NCI-H1105 (cell line): ENCODE measurements at places on chromosomes 12 and 14.

GRCh38 chr12:30785630-30786029, 30.9 kb upstream of the CAPRIN2 start:
- DNase-seq = no peak

- no peak for DNase-seq
Measured at GRCh38 chr12:41629611-41630010, 441.5 kb downstream of the PDZRN4 start.

DNA sequence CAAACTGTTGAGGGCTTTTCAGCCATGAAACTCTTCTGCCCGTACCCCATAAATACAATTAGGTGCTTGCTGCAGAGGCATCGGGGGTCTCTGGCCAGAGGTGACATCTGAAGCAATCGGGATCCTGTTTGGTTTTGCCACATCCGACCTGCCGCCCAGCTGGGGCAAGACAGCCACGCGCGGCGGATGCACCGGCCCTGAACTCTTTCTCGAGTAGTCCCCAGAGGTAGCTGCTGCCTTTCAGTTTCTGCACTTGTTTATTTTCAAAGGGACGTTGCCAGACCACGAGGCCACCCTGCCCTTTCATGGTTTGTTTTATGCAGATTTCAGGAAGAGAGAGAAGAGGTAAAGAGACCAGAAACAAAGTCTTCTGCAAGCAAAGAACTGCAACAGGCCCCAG, 10.6 kb upstream of the MLXIP start:
- DNase-seq = no peak

- DNase-seq = peak; percentile 72
Measured at GRCh38 chr12:76037130-76038103, 5.8 kb upstream of the PHLDA1 start.

- no peak for DNase-seq
Measured at GRCh38 chr14:56044196-56044595, 74.0 kb upstream of the PELI2 start.

DNA sequence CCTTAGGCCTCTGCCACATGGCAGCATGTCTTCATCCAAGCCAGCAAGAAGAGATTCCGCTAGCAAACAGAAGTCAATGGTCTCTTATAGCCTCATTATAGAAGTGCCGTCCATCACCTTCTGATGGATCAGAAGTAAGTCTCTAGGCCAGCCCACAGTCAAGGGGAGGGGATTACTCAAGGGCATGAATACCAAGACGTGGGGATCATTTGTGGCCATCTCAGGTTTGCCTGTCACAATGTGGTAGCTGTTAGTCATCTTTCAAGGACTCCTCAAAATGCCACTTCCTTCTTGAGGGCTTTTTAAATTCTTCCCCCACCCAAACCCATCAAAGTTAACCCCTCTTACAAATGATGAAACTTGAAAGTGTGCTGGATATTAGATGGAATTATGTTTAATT, 8.1 kb upstream of the ADCY6 start:
- no peak for DNase-seq

GRCh38 chr12:44428825-44429224, 447.3 kb downstream of the NELL2 start:
- no peak for DNase-seq

DNA sequence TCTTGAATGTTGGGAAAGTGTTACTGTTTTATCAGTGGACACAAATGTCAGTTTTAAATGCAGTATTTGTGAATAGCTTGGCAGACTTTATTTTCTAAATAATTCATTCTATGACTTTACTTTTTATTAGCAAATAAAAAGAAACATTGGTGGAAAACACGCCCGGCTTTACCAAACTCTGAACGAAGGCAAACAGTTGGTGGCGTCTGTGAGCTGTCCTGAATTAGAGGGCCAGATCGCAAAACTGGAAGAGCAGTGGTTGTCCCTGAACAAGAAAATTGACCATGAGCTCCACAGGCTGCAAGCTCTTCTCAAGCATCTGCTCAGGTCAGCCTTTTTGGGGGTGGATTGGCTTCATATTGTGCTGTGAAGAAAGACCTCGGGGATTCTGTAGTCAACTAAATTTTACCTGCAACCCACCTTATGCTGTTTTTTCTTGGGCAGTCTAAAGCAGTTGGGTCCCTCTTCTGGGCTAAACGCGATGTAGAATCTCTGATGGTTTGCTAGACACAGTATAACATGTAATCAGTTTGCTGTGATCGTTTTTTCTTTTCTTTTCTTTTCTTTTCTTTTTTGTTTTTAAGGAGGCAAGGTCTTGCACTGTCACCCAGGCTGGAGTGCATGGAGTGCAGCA, 156.4 kb downstream of the ESR2 start:
- DNase-seq = no peak

DNA sequence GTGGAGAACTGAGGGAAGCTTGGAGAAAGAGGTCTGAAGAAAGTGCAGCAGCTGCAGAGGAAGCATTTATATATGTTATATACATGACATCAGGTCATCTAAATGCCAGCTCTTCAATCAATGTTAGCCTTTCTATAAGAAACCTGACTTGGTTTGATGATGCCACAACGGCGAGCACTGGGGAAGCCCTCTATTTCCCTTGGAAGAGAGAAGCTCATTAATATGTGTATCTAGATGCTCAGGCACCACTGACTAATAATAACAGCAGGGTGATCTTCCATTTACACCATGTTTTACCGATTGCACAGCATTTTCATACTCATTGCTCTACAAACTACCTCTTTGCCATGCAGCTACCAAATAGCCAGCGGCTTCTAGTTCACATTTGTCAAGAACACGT, 811 bp downstream of the ACYP1 start:
- no peak for DNase-seq

- no peak for DNase-seq
Measured at GRCh38 chr14:42944284-42944683, 1337.6 kb downstream of the LRFN5 start.

- DNase-seq = no peak
Measured at GRCh38 chr14:101291390-101291789, 269.9 kb upstream of the DIO3 start.

GRCh38 chr14:60981633-60982455, 799 bp downstream of the SLC38A6 start:
- DNase-seq = no peak

DNA sequence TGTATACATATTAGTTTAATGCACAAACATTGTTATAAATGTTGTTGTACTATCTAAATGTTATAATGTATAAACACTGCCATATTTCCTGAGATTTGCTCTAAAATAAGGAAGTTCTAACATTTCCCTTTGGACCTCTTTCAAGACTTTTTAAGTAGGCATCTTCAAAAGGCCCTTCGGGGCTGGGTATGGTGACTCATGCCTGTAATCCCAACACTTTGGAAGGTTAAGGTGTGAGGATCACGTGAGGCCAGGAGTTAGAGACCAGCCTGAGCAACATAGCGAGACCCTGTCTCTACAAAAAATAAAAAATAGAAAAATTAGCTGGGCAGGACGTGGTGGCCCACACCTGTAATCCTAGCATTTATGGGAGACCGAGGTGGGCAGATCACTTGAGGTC, 35.5 kb downstream of the FBLN5 start:
- no peak for DNase-seq

GRCh38 chr14:43001731-43002130, 1395.1 kb downstream of the LRFN5 start:
- no peak for DNase-seq

DNA sequence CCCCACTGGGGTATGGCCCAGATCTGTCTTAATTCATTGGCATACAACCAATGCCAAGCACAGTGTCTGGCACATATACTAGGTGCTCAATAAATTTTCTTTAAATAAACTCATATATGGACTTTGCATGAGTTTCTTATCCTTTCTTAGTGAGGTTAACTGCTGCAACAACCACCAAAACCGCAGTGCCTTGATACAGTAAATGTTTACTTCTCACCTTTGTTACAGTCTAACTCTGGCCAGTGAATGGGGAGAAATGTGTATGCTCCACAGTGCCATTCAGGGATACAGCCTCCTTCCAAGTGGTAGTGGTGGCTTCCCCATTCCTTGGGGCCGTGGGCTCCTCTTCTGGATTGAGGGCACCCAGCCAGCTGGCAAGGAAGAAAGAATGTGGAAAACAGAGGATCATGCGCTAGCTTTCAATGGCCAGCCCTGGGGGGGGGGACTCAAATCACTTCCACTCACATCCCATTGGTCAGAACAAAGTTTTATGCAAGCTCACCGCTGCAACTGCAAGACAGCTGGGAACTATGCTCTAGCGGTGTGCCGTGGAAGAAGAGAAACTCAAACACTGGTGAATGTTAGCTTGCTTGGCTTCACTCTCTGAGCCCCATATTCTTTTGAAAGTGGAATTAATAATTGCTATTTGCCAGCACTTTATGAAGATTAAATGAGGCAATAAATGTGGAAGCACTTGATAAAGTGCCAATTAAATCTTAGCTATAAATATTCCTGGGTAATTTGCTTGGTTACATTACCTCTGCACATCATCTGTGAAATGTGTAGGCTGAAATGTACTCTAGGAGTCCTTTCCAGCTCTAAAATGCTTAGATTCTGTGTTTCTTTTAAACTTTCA, 51.0 kb upstream of the SOCS2 start:
- no peak for DNase-seq

DNA sequence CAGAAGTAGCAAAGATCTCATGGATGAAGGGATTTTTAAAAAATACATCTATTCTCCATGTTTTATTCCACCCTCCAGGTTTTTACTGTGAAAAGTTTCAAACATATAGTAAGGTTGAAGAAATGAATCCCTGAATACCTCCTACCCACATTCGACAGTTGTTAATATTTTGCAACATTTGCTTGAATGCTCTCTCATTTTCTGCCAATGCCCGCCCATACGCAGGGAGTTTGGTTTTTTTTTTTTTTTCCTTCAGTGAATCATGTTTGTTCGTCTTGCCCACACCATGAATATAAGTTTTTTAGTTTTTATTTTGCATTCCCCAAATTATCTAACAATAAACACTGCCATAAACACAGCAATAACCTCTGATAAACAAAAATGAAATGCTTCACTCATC, 82.9 kb downstream of the MAP1LC3B2 start:
- DNase-seq = no peak

DNA sequence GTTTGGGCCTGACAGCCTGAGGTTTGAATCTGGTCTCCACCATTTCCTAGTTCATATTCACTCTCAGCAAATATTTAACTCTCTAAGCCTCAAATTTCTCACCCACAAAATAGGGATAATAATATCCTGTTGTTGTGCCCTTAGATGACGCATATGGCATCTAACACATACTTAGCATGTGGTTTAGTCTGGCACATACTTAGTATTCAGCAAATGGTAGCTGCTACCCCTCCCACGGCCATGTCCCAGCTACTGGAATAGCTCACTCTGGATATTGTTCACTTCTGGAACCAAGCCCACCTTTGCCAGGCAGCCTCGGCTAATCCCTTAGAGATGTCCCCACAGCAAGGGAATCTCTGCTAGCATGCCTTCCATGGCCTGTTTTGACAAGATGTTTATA, 53.3 kb downstream of the BICD1 start:
- no peak for DNase-seq

GRCh38 chr12:120262852-120263747, 2.4 kb downstream of the PXN start:
- no peak for DNase-seq

DNA sequence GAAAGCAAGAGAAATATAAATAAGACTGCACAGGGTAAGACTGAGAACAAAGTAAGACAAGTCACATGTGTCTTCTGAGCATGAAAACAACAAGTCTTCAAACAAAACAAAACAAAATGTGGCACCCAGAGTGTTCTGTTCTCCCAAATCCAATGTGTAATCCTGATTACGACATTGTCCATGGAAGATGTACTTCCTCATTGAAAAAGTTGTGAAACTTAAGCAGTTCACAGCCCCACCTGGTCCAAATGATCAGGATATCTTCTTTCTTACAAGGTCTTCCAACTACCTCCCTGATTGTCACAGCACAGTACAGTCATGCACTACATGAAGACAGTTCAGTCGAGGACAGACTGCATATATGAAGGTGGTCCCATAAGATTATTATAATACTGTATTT, 23.3 kb upstream of the NEK9 start:
- no peak for DNase-seq

GRCh38 chr12:62279058-62279457, 18.9 kb downstream of the USP15 start:
- DNase-seq = no peak
